ENCODE measurements at places on chromosomes 4 and X.

GRCh38 chr4:183783991-183784553, 121.0 kb upstream of the STOX2 start:
- H3K4me1 ChIP-seq, result peaks cover 10% of the 10 kb centered on the region
- no peak for DNase-seq
- H3K4me3 ChIP-seq, result no peak overlapping the region
- peak overlapping the region; percentile 51 for H3K27ac ChIP-seq

DNA sequence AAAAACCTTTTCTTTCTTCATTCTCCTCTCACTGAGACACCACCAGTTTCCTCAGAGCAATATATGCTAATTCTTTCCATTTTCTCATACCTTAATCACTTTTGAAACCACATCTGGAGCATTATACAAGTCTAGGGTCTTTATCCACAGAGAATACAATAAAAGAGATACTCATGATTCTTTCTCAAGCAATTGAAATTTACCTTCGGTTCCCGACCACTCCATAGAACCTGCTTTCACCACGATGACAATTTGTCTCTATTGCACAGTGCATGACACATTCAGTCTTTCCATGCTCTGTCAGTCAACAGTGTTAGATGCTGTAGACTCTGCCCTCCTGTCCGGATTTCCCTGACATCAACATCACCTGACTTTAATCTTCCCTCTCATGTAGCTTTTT, 409.3 kb upstream of the NWD2 start:
- H3K27ac ChIP-seq, result no peak overlapping the region
- no peak overlapping the region for H3K4me3 ChIP-seq
- H3K4me1 ChIP-seq, result no peaks in the 10 kb centered on the region
- DNase-seq, result no peak
- no peaks in the 10 kb centered on the region for H3K36me3 ChIP-seq

DNA sequence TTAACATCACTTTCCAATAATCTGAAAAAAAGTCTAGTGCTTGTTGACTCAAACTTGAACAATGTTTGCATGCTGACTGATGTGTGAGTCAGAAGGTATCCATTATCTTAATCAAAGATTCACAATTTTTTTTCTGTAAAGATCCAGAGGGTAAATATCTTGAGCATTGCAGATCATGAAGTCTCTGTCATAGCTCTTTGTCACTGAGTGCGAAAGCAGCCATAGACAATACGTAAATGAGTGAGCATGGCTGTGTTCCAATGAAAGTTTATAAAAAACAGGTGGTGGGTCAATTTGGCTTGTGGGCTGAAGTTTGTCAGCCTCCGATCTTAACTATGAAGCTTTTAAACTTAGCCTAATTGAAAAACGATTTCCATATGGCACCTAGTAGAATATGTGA, 37.7 kb downstream of the NHS start:
- DNase-seq, result no peak
- H3K4me3 ChIP-seq, result no peak overlapping the region
- H3K27ac ChIP-seq, result no peak overlapping the region
- no peaks in the 10 kb centered on the region for H3K27me3 ChIP-seq
- H3K4me1 ChIP-seq, result peaks cover 21% of the 10 kb centered on the region

DNA sequence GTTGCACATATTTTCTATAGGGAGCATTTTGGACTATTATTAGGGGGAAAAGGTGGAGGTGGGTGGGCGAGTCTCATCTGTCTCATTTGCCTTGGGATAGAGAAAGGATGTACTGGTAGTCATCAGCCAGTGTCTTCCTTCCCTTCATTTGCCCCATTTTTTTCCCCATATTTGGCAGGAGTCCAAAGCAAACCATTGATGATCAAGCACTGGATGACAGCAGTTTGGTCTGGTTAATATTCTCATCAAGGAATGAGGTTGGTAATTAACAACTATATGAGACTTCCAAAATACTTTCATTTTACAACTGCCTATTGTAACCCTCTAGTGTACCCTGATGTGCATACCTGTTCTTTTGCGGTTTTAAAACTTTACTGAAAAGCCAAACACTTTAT, 22.6 kb upstream of the IGFBP7 start:
- no peak for DNase-seq
- no peak overlapping the region for H3K27ac ChIP-seq
- H3K27me3 ChIP-seq, result no peaks in the 10 kb centered on the region

GRCh38 chr4:100414016-100414790, 103.6 kb downstream of the EMCN start:
- no peaks in the 10 kb centered on the region for H3K36me3 ChIP-seq
- no peak for DNase-seq
- H3K4me3 ChIP-seq, result no peak overlapping the region
- no peaks in the 10 kb centered on the region for H3K4me1 ChIP-seq
- no peaks in the 10 kb centered on the region for H3K27me3 ChIP-seq
- no peak overlapping the region for H3K27ac ChIP-seq

GRCh38 chr4:73267050-73267449, 8.5 kb upstream of the ANKRD17 start:
- H3K27me3 ChIP-seq, result no peaks in the 10 kb centered on the region
- no peak overlapping the region for H3K4me3 ChIP-seq
- H3K27ac ChIP-seq, result no peak overlapping the region
- DNase-seq, result no peak
- H3K36me3 ChIP-seq, result no peaks in the 10 kb centered on the region
- no peaks in the 10 kb centered on the region for H3K4me1 ChIP-seq

- H3K27ac ChIP-seq, result peak within 1 kb of the TSS; percentile 89
- H3K4me1 ChIP-seq, result peaks cover 5% of the 10 kb centered on the region
- H3K36me3 ChIP-seq, result peaks cover 9% of the 10 kb centered on the region
- no peaks in the 10 kb centered on the region for H3K27me3 ChIP-seq
- peak within 1 kb of the TSS; percentile 76 for H3K4me3 ChIP-seq
Observed at GRCh38 chrX:15335135-15336022, at the start of gene PIGA. Gene PIGA, minus strand, starts transcription at chrX:15335523. Its CDS starts 3,593 bp downstream, at chrX:15331930.

DNA sequence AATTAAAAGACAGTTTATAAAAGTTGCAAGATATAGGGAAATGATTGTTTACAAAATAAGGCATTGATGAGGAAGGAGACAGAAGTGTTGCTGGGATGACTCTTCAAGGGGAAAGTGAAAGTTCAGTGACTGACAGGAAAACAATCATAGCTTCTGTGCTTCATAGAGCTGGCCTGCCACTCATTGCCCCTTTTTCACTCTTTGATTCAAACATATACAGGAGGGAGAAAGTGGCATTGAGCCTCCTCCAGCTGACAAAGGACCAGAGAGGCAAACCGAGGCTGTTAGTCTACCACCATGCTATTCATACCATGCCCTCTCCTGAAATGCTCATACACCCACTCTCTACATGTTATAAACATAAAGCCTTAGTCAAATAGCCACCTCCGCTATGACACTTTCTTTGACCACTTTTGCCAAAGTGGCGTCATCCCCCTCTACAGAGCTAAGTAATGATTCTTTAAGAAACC, 79.2 kb upstream of the ATOH1 start:
- no peak overlapping the region for H3K27ac ChIP-seq
- peaks cover 7% of the 10 kb centered on the region for H3K4me1 ChIP-seq
- no peaks in the 10 kb centered on the region for H3K36me3 ChIP-seq
- no peak overlapping the region for H3K4me3 ChIP-seq
- DNase-seq, result no peak
- no peaks in the 10 kb centered on the region for H3K27me3 ChIP-seq

GRCh38 chr4:71558248-71558647, 219.4 kb downstream of the SLC4A4 start:
- no peak overlapping the region for H3K27ac ChIP-seq
- H3K4me3 ChIP-seq, result no peak overlapping the region
- no peaks in the 10 kb centered on the region for H3K27me3 ChIP-seq
- no peaks in the 10 kb centered on the region for H3K36me3 ChIP-seq
- H3K4me1 ChIP-seq, result no peaks in the 10 kb centered on the region
- DNase-seq, result no peak

DNA sequence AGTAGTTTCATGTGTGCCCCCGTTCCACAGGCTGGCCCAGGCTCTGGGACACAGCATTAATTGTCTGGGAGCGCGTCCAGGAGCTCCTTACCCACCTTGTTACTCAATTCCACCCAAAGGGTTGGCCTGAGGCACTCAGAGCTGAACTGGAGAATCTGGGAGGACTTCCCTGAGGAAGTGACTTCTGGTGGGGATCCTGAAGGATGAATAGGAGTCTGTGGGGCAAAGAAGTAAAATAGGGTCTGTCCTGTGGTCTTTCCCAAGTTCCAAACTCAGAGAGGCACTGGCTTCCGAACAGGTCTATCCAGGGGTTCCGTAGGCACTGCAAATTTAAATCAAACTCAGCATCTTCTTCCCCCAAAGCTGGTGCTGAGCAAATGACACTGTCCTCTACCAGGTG, 204.3 kb downstream of the AFAP1 start:
- H3K36me3 ChIP-seq, result no peaks in the 10 kb centered on the region
- no peaks in the 10 kb centered on the region for H3K27me3 ChIP-seq
- no peak overlapping the region for H3K27ac ChIP-seq
- H3K4me1 ChIP-seq, result no peaks in the 10 kb centered on the region
- H3K4me3 ChIP-seq, result no peak overlapping the region
- no peak for DNase-seq

DNA sequence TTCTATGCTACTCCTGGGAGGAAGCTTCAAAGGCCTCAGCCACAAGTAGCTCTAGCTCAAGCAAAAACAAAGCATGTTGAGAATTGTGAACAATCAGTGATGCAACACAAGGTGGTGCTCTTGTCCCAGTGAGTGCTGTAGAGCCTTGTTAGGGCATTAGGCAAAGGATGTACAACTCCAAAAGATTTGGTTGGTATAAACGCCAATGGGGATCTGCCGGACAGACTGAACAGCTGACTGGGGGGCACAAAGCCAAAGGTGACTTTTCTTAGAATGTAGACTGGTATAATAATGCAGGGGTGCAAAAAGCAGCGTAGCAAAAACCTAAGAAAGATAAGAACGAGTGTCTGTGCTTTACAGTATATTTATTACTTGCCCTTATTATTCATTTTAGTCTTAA, 62.6 kb upstream of the ALB start:
- H3K4me1 ChIP-seq, result no peaks in the 10 kb centered on the region
- no peaks in the 10 kb centered on the region for H3K36me3 ChIP-seq
- no peak overlapping the region for H3K4me3 ChIP-seq
- DNase-seq, result no peak
- no peak overlapping the region for H3K27ac ChIP-seq

DNA sequence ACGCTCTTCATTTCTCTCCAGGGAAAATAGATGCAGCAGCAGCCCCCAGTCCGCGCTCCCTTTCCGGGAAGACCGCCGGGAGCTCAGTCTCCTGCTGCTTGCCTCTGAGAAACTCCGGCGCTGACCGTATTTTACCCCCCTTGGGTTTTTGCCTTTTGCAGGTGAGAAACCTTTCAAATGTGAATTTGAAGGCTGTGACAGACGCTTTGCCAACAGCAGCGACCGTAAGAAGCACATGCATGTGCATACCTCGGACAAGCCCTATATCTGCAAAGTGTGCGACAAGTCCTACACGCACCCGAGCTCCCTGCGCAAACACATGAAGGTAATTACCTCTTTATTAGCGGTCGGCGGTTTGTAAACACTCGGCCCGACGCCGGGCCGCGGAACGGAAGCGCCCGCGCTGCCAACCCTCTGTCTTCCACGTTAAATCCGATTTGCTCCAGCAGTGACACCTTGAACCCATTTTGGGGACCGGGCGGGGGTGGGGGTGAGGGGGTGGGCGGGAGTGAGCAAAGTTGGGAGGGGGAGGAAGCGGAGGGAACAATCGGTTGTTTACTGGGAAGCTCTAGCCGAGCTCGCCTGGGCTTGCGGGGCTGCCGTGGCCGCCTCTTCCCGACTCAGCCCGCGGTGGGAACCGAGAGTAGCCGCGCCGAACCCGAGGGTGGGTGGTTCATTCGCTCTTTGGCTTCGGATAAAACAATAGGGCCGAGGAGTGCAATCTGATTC, 3.0 kb downstream of the ZIC3 start:
- peaks cover 86% of the 10 kb centered on the region for H3K27me3 ChIP-seq
- DNase-seq, result no peak
- H3K4me3 ChIP-seq, result peak overlapping the region; percentile 16
- H3K36me3 ChIP-seq, result no peaks in the 10 kb centered on the region
- peaks cover 23% of the 10 kb centered on the region for H3K4me1 ChIP-seq

- no peaks in the 10 kb centered on the region for H3K4me1 ChIP-seq
- no peak overlapping the region for H3K27ac ChIP-seq
- H3K36me3 ChIP-seq, result no peaks in the 10 kb centered on the region
- no peak for DNase-seq
Observed at GRCh38 chr4:188714501-188714900, 575.3 kb downstream of the TRIML1 start.

DNA sequence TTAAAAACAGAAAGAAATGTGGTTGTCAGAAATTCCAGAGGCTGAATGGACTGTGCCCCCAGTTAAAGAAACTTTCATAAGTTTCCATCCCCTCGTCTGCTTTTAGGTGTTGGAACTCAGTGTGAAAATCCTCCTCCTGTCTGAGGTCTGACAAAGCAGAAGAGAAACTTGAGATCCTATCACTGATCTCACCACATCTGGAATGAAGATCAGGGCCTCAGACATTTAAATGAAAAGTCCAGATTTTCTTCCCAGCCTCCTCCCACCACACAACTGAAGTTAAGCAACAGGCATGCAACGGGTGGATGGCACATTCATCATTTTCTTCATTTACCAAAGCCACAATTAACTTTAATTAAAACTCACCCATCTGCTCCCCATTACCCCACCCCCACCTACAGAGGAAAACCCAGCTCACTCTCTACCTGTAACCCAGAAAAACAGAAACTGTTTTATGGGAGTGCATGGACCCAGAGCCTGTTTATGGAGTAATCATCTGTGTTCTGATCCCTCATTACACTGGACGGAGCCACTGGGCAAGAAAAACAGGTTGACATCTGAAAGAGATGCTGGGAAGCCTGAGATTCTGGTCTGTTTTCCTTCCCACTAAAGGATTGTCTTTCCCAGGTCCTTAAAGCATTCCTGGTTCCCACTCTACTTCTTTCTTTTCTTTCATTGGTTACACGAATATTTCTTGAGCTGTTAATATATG, 58.1 kb upstream of the HOPX start:
- no peaks in the 10 kb centered on the region for H3K36me3 ChIP-seq
- no peak overlapping the region for H3K4me3 ChIP-seq
- no peaks in the 10 kb centered on the region for H3K27me3 ChIP-seq

- H3K36me3 ChIP-seq, result no peaks in the 10 kb centered on the region
- no peak overlapping the region for H3K27ac ChIP-seq
- no peak overlapping the region for H3K4me3 ChIP-seq
- DNase-seq, result no peak
- H3K4me1 ChIP-seq, result no peaks in the 10 kb centered on the region
- H3K27me3 ChIP-seq, result no peaks in the 10 kb centered on the region
Observed at GRCh38 chr4:165010991-165011390, 20.8 kb upstream of the TRIM60 start.

DNA sequence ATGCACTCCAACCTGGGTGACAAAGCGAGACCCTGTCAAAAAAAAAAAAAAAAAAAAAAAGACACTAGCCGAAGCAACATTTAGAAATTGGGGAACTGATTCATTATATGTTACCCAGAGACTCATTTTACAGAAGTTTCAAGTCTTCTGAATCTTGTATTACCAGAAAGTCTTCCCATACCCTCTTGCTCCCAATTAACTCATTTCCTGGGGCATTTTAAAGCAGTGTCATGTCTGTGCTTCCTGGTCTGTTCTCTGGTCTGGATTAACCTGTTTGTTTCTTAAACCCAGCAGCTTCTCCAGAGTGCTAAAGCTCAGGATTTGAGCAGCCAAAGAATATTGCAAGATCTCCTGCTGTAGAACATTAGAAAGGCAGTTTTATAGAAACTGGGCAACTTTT, 43.7 kb downstream of the FRMPD3 start:
- H3K27me3 ChIP-seq, result no peaks in the 10 kb centered on the region
- H3K36me3 ChIP-seq, result no peaks in the 10 kb centered on the region
- no peak for DNase-seq
- no peak overlapping the region for H3K4me3 ChIP-seq
- no peak overlapping the region for H3K27ac ChIP-seq

All from suprapubic skin (tissue), 4 donors.